Daoy (cell line): ENCODE measurements at places on chromosomes 16 and 17.

- DNase-seq = no peak
These were observed 309.0 kb upstream of the PMFBP1 start for GRCh38 chr16:72480911-72481310.

DNA sequence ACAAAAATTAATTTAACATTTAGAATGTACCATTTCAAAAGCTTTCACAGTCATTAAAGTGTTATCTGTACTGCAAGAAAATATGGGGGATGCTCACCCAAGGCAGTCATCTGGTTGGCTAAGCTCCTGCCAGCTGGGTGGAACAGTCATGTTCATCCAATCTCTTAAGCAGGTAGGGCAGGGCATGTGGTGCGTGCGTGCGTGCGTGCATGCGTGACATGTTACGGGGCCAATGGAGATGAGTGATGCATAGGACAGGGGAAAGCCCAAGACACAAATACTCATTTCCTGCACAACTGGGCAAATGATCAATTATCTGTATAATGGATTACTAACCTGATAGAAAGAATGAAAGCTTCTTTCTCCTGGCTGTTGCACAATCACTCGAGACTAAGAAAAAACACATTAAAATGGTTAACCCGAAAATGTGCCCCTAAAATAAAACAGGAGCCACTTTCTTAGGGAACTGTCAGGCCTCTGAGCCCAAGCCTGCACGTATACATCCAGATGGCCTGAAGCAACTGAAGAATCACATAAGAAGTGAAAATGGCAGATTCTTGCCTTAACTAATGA, 104.4 kb downstream of the MYO1D start:
- peak; percentile 38 for DNase-seq

GRCh38 chr17:60314423-60314822, 77.5 kb downstream of the USP32 start:
- no peak for DNase-seq

DNA sequence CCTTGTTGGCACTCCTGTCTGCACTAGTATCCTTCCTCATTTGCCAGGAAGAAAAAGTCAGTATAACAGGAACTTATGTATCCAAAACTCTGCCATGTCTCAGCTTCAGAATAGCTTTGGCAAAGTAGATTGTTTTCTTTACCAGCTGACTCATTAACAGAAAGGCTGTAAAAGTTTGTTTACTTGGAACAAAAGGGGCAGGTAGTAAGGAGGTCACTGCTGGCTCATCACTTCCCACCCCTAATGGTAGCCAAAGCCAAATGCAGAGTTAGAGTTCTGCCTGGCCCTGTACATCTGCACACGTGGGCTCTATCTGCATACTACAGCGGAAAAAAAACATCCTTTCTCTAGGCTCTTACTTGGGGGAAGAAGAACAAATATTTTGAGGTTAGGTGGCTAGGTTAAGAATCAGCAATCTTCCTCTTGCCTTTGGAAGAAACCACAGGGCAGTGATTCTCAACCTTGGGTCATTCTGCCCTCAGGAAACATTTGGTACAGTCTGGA, 90.9 kb upstream of the BCAR1 start:
- peak; percentile 79 for DNase-seq

DNA sequence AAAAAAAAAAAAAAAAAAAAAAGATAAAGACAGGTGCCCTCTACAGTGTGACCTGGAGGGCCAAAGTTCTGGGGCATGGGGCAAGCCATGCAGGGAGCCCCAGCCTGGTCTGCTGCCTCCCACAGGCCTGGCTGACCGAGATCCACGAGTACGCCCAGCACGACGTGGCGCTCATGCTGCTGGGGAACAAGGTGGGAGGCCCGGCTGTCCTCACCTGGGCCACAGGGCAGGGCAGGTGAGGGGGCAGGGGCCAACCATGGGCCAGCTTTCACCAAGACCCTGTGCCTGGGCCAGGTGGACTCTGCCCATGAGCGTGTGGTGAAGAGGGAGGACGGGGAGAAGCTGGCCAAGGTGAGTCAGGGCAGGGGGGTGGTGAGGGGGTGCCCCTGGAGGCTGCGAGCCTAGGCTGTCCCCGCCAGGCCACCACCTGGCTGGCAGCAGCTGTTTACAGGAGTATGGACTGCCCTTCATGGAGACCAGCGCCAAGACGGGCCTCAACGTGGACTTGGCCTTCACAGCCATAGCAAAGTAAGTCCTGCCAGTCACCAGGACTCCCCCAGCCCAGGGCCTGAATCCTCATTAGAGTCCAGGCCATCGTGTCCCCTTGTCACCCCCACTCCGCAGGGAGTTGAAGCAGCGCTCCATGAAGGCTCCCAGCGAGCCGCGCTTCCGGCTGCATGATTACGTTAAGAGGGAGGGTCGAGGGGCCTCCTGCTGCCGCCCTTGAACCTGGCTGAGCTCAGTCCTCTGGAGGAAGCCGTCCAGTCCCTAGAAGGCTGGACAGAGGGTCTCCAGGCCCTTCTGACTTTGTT, 2.7 kb upstream of the TRAF7 start:
- DNase-seq = peak; percentile 56

GRCh38 chr16:180681-181564, 664 bp downstream of the HBQ1 start:
- DNase-seq = peak; percentile 82

GRCh38 chr17:78174346-78174869, 6.0 kb downstream of the SYNGR2 start:
- no peak for DNase-seq

GRCh38 chr16:24445216-24445615, 94.2 kb upstream of the RBBP6 start:
- no peak for DNase-seq
